ENCODE measurements at places on chromosomes 16 and 17. TPM values are rescaled to one million over a fixed set of nuclear protein-coding genes. Genes with fewer than 3 reads are reported as not detected.

LGALS9 gene
- 18.2 TPM for total RNA-seq

CCL16 gene
- not detected for total RNA-seq

GAS7 gene
- total RNA-seq, result 90.5 TPM

CD300A gene
- total RNA-seq, result 2.4 TPM

PRSS53 gene
- 0.62 TPM for total RNA-seq

DLG4 gene
- total RNA-seq, result 20.6 TPM

IKZF3 gene
- total RNA-seq, result 0.32 TPM

PRDM7 gene
- total RNA-seq, result not detected

CMTM3 gene
- 11.8 TPM for total RNA-seq

PMP22 gene
- total RNA-seq, result 198 TPM

RPGRIP1L gene
- 2.1 TPM for total RNA-seq

KRTAP4-1 gene
- total RNA-seq, result not detected

TP53TG3 gene
- total RNA-seq, result 1.1 TPM

TBC1D3B gene
- total RNA-seq, result 4.0 TPM

KRT34 gene
- not detected for total RNA-seq
